ENCODE measurements at places on chromosomes 16 and 17. TPM values are rescaled to one million over a fixed set of nuclear protein-coding genes. Genes with fewer than 3 reads are reported as not detected.

DNA sequence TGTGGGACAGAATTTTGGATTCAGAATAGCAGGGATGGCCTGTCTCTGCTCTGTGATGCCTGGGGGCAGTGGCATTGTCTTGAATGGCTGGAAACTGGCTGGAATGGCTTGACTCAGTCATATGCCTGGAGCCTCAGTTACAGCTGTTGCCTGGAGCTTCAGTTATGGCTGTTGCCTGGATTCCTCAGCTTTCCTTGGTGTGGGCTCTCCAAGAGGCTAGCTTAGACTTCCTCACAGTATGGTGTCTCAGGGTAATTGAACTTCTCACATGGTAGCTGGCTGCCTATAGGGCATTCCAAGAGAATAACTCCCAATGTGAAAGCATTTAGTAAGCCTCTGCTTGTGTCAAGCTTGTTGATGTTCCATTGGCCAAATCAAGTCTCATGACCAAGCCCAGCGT lies 21.1 kb downstream of the KRT23 start:
- no peak for DNase-seq

The CCL8 gene
- 0.68 TPM for polyA plus RNA-seq

The ENPP7 gene
- polyA plus RNA-seq = not detected

DNA sequence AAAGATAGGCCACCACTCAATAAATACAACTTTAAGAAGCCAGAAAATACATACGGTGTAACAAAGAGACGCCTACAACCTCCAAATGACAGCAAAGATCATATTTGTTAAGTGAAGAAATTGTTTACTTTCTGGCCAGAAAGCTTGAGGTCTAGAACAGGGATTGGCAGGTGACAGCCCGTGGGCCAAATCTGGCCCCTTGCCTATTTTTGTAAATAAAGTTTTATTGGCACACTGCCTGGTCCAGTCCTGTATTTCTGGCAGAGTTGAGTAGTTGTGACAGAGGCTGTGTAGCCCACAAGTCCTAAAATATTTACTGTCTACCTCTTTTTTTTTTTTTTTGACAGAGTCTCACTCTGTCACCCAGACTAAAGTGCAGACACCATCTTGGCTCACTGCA lies 3.4 kb upstream of the CLEC19A start:
- DNase-seq = no peak

The KIFC3 gene
- polyA plus RNA-seq = 15.2 TPM

DNA sequence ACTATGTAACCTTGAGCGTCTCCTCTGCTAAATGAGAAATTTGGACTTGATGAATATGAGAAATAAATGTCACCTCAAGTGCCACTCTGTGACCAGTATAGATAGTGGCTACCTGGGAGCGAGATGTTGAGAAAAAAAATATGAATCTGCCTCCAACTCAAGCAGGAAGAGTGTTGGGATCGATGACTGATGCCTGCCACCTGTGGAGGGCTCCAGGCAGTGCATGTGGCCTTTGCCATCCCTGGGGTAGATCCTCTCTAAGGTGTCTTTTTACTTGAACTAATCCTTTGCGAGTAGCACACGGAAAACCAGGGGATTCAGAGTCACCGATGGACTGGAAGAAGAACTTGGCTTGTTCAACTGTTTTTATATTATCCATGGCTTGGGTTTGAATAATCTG lies 9.4 kb downstream of the CCDC182 start:
- DNase-seq = no peak

- no peak for DNase-seq
Observed at GRCh38 chr17:1683459-1683858, 1.2 kb downstream of the PRPF8 start.

The KRTAP4-5 gene
- polyA plus RNA-seq = not detected
